ENCODE measurements at places on chromosomes 1 and 21. TPM values are rescaled to one million over a fixed set of nuclear protein-coding genes. Genes with fewer than 3 reads are reported as not detected.

DNA sequence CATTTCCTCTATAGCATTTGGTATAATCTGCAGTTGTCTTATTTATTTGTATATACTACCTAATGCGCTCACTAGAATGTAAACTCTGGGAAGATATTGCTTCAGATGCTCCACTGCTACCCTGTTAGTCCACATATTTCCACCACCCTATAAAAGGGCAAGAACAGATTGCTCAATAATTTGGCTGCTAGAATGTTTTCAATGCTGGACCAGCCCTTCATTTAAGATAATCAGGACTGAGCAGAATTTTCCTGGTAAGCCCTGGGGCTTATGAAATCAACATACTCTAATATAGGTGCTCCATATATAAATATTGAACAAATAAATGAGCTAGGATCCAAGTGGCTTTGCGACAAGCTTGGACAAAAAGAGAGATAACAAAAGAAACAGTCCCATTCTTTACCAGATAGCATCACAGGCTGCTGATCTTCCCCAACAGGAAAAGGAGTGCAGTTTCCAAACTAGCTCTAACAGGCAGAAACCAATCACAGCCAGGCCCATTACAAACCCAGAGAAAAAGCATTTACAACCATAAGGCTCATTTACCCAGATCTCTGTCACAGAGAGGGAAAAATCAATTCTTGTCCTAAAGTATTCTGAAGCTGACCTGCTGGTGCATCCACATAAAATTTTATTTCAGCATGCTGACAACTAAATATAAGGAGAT is 8.3 kb downstream of the BCAR3 start:
- DNase-seq = peak; percentile 39

GRCh38 chr1:241706967-241707366 is 54.9 kb downstream of the WDR64 start:
- peak; percentile 68 for DNase-seq

- no peak for DNase-seq
Observed at GRCh38 chr1:194028002-194028401, 841.6 kb upstream of the B3GALT2 start.

DNA sequence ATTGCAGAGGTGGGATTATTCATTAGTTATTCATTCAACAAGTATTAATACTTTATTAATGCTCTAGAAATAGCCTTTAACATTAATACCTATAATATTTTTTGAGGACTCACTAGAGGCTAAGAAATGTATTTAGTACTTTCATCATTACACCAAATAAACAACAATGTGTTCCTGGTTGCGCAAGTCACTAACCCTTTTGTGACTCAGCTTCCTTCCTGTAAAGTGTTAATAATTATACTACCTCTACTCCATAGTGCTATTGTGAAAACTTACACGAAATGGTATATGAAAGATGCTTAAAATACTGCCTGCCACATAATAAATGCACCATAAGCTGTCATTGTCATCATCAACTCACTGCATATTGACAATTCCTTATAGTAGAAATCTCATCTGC is 431.0 kb downstream of the DPYD start:
- DNase-seq = peak; percentile 46

DNA sequence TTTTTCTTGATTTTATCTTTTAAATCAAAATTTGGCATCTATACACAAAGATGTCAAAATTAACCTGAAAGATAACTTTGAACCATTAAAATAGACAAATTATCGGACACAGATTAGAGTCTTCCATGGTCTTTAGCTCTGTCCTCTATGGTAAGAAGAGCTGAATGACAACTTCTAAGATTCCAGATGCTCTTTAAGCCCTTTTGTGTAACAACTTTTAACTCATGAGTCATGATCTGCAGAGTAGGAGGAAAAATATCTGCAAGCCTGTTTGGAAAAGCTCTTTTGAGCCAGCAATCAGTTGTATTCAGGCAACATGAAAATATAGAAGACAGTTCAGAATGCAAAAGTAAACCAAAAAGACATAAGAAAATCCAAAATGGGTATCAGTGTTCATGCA is 37.8 kb downstream of the TTC13 start:
- DNase-seq = peak; percentile 45

GRCh38 chr1:162197615-162198421 is 128.3 kb downstream of the NOS1AP start:
- no peak for DNase-seq

DNA sequence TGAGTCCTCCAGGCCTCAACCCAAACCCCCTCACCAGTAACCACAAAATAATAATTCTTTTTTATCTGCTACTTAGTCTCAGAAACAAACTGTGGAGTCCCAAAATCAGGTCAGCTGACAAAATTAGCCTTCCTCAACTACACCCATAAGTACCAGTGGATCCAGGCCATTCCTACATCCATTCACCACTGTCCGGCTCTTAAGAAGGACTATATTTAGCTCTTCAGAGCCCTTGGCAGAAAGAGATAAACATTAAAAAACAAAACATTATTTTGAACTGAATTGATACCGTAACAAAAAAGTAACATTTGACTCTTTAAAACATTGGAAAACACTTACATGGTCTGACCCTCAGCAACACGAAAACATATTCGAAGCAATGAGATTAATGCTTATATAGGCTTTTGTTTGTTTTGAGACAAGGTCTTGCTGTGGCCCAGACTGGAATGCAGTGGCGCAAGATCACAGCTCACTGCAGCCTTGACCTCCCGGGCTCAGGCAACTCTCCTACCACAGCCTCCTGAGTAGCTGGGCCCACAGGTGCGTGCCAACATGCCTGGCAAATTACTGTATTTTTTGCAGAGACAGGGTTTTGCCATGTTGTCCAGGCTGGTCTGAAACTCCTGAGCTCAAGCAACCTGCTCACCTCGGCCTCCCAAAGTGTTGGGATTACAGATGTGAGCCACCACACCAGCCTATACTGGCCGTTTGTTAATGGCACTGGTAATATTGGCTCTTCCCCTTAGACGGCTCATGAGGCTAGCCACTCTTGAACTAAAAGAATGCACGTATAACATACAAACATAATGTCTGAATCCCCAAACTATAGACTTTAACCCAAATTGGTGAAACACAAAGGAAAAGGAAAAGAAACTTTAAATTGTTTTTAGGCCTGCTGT is 330.7 kb downstream of the SMYD3 start:
- DNase-seq = no peak

DNA sequence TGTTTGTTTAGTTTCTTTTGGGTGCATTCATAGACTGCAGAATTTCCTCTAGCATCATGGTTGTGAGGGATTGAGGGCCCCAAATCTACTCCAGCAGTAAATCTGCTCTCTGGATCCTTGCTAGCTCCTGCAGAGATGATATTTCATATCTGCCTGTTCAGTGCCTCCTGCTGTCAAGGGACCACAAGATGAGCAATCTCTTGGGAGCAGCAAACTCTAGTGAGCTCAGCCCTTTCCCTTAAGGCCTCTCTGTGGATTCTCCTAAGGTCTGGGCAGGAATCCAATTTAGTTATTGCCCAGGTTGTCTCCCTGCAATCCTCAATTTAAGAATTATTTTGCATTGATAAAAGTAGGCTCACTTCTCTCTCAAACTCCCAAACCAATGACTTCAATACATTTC is 76.9 kb downstream of the RGS18 start:
- DNase-seq = peak; percentile 24

- no peak for DNase-seq
Observed at GRCh38 chr1:89332461-89332860, 31.4 kb upstream of the GBP6 start.

DNA sequence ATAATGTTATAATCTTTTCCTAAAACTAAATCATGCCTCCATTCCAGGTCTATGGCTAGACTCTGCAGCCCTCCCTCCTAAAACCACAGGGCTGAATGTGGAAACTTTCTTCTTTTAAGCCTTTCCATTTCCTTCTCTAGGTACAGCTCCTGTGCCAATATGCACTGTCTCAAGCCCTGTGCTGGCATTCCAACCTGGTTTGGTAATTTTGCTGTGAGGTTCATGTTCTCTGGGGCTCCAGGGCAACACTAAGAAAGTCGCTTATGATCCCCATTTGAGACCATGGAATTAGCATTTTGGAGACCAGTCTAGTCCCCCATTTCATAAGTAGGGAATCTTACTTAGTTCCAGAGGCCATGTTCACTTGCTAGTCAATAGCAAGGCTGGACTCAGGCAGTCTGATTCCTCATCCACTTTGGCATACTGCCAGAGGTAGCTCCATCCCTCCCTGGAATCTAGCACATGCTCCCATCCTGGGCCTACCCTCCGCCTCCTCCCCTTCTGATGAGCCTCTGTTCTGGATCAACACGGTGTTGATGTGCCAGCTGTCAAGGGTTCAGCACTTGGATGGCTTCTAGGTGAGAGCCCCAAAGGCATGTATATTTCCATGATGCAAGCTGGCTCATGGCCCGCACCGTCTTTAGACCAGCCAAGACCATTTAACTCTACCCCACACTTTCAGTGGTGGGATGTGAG is 36.5 kb downstream of the ZMYND12 start:
- no peak for DNase-seq

- no peak for DNase-seq
Observed at GRCh38 chr1:19065526-19066247, 109.2 kb upstream of the IFFO2 start.

GRCh38 chr1:198604975-198605374 is 33.9 kb upstream of the PTPRC start:
- DNase-seq = no peak

DNA sequence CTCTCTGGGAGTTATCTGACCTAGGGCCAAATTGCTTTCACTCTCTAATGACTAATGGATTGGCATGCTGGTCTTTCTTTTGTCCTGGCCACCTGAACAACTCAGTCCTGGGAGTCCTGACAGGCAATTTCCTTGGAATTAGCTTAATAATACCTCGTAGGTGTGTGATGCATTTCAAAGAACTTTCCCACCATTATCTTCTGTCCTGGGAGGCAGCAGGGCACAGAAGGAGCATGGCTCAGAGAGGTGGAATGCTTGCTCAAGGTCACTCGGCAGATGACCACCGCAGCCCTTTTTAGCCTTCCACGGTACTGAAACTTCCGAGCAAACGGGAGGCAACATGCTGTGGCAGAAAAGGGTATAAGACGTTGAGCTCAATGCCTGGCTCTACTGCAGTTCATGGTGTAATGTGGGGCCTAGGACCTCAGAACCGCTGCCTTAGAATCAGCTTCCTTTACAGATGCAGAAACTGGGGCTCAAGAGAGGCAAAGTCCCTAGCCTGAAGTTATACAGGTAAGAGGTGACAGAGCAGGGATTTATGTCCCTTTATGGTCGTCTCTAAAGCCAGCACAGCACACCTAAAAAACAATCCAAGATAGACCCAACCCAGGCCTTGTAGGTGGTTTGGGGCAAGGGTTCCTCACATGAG is 3.2 kb downstream of the ID3 start:
- peak; percentile 87 for DNase-seq

GRCh38 chr1:204431310-204432184 is 19.9 kb upstream of the PPP1R15B start:
- peak; percentile 47 for DNase-seq

DNA sequence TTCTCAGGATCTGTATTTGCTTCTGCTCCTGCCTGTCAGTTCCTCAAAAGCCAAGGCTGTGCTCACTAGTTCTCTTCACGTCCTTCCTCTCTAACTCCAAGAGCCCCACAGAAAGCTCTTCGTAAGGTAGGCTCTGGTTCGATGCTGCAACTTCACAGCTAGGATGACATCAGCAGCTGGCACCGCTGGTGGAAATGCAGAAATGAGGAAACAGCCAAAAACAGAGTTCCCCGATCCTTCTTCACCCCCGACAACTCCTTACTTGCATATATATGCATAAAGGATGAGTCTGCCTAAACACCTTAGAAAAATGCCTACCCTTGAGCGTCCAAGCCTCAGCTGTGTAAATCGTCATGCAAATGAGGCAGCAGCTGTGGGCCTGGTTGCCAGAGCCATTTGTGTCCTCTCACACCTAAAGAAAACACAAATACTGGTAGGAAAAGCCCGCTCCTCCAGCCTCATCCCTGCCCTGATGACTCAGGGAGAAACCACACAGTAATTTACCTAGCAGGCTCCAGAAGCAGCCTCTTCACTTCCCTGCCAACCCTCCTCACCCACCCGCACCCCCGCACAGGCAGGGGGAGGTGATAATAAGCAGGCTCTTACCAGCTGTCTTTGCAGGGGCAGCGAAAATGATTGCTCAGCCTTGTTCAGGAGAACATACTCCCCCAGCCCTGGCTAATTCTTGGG is 28.2 kb downstream of the BATF3 start:
- peak; percentile 92 for DNase-seq

- DNase-seq = no peak
Observed at GRCh38 chr1:234208791-234209190, 164.5 kb upstream of the COA6 start.

DNA sequence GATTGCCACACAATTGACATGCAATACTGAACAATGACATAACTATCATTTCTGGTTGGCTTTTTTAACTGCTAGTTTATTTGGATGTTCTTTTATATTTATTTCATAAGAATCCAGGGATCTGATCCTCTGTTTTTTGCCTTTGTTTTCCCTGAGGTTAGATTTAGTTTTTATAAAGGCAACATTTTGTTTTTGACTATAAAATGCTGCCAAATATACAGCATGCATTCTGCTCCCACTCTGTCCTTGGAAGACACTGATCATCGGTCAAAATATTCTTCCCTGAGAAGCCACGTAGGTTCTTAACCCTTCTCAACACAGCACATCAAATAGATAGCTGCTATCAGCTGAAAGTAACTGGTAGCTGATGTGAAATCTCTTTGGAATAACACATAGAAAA is 52.5 kb downstream of the LYPLAL1 start:
- DNase-seq = no peak

DNA sequence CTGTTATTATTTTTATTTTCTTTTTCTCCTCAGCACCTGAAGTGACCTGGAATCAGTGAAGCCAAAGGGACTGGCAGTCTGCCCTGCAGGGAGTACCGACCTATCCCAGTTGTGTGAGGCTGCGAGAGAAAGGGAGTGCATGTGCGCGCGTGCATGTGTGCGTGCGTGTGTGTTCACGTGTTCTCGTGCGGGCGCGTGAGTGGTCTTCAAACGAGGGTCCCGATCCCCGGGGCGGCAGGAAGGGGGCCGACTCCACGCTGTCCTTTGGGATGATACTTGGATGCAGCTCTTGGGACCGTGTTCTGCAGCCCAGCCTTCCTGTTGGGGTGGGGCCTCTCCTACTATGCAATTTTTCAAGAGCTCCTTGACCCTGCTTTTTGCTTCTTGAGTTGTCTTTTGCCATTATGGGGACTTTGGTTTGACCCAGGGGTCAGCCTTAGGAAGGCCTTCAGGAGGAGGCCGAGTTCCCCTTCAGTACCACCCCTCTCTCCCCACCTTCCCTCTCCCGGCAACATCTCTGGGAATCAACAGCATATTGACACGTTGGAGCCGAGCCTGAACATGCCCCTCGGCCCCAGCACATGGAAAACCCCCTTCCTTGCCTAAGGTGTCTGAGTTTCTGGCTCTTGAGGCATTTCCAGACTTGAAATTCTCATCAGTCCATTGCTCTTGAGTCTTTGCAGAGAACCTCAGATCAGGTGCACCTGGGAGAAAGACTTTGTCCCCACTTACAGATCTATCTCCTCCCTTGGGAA is 123.3 kb downstream of the PRDM2 start:
- no peak for DNase-seq

- DNase-seq = peak; percentile 53
Observed at GRCh38 chr1:117009132-117009531, 7.6 kb downstream of the CD101 start.

The C1orf226 gene
- total RNA-seq = 0.63 TPM

The GPR157 gene
- 1.9 TPM for total RNA-seq

The AMY2A gene
- not detected for total RNA-seq

The EXTL1 gene
- total RNA-seq = 1.2 TPM

The HSD11B1 gene
- not detected for total RNA-seq

The TTC22 gene
- total RNA-seq = not detected

The FMO5 gene
- 0.38 TPM for total RNA-seq

The SCAMP3 gene
- 101 TPM for total RNA-seq

The PTPN14 gene
- 47.7 TPM for total RNA-seq

Data from LHCN-M2 (cell line).